ENCODE measurements at places on chromosomes 7 and 10.

GRCh38 chr10:130108934-130109604 is 1.6 kb downstream of the C10orf143 start:
- no peak for DNase-seq

GRCh38 chr7:77262316-77262715 is 62.7 kb upstream of the FGL2 start:
- DNase-seq: no peak

GRCh38 chr10:126017961-126018560 is 121.7 kb downstream of the FANK1 start:
- no peak for DNase-seq

DNA sequence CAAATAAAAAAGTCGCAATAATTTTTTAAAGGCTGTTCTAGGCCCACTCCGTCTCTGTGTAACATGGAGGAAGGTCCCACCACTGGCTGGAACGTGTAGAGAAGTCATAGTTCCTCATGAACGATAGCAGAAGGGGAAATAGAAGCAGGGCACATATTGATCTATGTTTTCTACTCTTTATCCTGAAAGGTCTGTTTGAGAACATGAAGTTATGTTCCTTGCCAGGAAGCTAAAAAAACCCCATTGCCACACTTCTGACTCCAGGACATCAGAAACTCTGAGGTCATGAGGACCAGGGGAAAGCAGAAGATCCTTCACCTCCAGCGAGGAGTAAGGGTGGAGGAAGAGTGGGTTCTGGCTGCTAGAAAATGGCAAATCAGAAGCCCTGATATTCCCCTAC is 10.8 kb downstream of the ANKRD22 start:
- DNase-seq: no peak

DNA sequence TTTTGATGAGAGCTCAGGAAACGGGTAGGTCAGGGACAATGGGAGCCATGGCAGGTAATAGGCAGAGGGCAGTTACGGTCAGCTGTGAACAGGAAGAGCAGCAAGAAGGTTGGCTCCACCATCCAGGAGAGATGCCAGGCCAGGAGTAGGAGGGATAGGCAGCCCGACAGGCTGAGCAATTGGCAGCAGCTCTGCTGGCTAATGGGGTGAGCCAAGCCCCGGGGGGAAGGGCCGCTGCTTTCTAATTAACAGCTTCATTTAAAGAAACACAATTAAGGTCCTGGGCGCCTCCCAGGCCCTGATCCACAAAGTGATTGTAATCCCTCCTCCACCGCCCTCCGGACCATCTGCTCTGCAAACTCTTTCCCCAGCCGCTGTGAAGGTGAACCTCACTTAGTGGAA is 23.7 kb downstream of the SH2B2 start:
- DNase-seq: no peak

GRCh38 chr7:94823947-94824346 is 83.4 kb upstream of the PPP1R9A start:
- peak; percentile 63 for DNase-seq

All from A549 (cell line).